AG04449 (cell line): ENCODE measurements at places on chromosomes 13 and 19.

DNA sequence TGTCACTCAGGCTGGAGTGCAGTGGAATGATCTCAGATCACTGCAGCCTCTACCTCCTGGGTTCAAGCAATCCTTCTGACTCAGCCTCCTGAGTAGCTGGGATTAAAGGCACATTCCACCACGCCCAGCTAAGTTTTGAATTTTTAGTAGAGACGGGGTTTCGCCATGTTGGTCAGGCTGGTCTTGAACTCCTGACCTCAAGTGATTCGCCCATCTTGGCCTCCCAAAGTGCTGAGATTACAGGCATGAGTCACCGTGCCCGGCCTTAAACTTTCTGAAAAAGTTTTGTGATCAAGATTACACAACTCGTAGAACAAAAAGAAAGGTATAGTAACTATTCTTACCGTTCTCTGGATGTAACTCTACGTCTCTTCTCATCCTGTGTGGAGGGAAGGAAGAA, 21.2 kb downstream of the DNMT1 start:
- no peak for DNase-seq

DNA sequence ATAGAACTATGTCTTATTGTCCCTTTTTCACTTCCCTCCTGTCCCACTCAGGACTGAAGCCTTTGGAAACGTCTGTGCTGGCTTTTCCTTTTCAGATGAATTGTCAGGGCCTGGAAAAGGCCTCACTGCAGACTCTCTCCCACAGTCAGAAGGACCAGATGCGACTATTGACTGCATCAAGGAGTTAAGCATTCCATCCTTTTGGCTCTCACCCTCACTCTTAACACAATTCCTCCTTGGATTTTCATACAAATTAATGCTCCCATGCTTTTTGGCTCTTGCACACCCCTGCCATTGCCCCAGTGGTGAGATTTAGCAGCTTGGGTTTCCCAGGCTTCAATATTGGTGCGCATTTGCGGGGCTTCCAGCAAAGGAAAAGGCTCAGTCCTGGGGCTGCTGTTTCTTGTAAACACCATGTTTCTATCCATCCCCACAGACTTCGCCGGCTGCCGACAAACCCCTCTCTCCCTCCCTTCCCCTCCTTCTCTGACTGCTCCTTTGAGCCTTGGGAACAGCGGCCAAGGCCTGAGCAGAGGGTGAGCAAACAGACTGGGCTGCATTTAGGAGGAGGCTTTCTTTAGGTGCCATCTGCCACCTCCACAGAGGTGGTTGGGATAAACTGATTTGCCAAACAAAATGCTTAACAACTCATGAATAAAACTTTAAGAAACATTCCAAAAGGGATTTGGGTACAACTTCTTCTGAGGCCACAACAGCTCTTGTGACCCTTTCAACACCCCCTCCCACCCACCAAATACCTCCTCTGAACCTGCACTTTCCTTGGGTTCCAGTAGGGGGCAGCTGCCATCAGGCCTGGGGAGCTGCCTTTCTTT, 48.6 kb upstream of the PCDH8 start:
- DNase-seq: no peak

DNA sequence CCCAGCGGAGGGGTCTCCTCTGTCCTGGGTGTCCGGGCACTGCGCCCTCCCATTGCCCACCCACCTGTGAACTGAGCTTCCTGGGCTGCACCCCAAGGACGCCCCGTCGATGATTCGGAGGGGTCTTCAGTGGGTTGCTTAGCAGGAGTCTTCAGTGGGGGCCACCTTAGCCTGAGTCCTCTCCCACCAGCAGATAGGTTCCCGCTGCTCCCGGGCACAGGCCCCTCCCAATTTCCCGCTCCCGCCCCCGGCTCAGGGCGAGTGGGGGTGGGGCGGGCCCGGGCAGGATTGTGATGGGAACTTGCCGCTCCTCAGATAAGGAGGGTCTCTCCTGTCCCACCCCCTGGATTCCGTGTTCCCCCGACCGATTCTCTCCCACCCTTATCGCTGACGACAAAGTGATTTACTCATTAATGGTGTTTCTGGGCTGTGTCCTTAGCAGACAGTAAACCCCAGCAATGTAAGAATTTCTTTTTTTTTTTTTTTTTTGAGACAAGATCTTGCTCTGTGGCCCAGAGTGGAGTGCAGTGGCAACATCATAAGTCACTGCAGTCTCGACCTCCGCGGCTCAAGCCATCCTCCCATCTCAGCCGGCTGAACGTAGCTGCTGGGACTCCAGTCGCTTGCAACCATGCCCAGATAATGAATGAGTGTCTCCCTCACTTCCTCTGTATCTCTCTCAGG, 655 bp upstream of the S1PR5 start:
- no peak for DNase-seq

GRCh38 chr13:80465321-80465720, 124.4 kb upstream of the SPRY2 start:
- DNase-seq: no peak

GRCh38 chr19:11244846-11245589, 5.6 kb downstream of the ANGPTL8 start:
- DNase-seq: no peak

- DNase-seq: no peak
Measured at GRCh38 chr13:33973194-33973593, 155.2 kb downstream of the RFC3 start.

- DNase-seq: no peak
Measured at GRCh38 chr19:1825909-1826556, 14.0 kb upstream of the ATP8B3 start.

DNA sequence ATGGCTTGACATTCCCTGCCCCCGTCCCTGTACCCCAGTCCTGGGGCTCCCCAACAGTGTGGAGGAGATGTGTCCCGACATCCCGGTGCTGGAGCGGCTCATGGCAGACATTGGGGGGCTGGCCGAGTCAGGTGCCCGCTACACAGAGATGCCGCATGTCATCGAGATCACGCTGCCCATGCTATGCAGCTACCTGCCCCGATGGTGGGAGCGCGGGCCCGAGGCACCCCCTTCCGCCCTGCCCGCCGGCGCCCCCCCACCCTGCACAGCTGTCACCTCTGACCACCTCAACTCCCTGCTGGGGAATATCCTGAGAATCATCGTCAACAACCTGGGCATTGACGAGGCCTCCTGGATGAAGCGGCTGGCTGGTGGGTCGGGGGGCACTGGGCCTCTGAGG, 83.8 kb downstream of the RYR1 start:
- no peak for DNase-seq

- no peak for DNase-seq
Measured at GRCh38 chr13:51222686-51223559, 725 bp downstream of the FAM124A start.

GRCh38 chr19:3538258-3538929, 580 bp upstream of the TEKTIP1 start:
- DNase-seq: no peak

DNA sequence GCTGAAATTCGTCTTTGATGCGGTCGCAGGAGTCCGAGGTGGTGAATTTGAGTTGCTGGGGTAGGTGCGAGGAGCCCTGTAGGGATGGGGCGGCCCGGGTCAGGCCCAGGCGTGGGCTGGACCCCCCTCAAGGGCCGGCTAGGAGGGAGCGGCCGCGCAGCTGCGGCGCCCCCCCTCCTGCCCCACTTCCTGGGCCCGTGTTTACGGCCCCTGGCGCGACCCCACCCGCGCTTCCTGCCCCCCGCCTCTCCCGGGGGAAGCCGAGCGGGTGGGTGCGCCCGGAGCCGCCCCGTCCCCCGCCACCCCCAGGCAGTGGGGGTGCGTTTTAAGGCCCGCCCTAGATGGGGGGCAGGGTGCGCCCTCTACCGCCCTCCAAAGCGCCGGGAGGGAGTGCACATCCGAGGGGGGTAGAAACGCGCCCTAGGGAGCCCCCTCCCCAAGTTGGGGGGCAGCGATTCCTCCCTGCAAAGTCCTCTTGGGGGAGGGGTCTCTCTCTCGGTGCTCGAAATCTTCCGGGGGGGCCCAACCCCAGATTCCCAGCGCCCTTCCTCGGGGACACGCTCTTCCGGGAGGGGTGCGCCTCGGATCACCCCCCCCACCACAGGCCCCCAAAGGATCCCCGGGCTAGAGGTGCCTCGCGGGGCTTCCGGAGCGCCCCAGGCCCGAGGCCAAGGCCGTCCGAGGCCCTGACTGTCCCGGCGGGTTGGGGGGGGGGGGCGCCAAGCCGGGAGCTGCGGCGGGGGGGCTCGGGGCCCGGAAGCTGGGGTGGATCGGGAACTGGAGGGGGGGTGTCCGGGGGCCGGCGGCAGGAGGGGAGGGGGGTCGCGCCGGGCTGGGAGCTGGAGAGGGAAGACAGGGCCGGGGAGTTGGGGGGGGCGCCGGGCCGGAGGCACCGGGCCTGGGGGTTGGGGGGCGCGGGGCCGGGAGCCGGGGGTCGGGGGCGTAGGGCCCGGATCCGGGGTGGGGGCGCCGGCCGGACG, 823 bp downstream of the TLE5 start:
- no peak for DNase-seq
